Type B pancreatic cell (in vitro differentiated cells): ENCODE measurements at places on chromosomes 3 and 15. TPM values are rescaled to one million over a fixed set of nuclear protein-coding genes. Genes with fewer than 3 reads are reported as not detected.
A peak's percentile ranks its signal among the peaks of the same experiment; 100 is the strongest.

GRCh38 chr3:181683563-181683962 lies 28.2 kb upstream of the SOX2 start:
- no peak overlapping the region for H3K4me3 ChIP-seq
- H3K36me3 ChIP-seq, result no peaks in the 10 kb centered on the region
- H3K27ac ChIP-seq, result no peak overlapping the region
- H3K4me1 ChIP-seq, result no peaks in the 10 kb centered on the region
- H3K27me3 ChIP-seq, result peaks cover 9% of the 10 kb centered on the region

DNA sequence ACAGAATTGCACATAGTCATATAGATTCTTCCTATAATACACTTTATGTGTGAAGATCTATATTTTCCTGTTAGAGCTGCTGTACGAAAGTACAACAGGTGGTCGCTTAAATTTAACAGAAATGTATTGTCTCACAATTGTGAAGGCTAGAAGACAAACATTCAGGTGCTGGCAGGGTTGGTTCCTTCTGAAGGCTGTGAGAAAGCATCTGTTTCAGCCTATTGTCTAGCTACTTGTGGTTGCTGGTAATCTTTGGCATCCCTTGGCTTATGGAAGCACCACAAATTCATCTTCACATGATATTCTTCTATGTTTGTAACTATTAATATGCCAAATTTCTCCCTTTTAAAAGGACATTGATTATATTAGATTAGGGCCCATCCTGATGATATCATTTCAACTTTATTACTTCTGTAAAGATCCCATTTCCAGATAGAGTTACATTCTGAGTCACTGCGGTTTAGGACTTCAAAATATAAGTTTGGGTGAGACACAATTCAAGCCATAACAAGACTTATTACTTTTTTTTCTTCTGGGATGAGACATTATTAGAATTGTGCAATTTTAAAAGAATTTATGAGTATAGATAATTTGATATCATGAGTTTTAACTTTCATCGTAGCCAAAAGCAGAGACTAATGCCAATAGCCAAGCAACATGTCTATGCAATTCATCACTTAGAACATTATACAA lies 248.1 kb upstream of the BCHE start:
- H3K4me3 ChIP-seq, result no peak overlapping the region
- DNase-seq, result no peak
- no peak overlapping the region for H3K27ac ChIP-seq
- H3K36me3 ChIP-seq, result no peaks in the 10 kb centered on the region
- no peaks in the 10 kb centered on the region for H3K27me3 ChIP-seq

DNA sequence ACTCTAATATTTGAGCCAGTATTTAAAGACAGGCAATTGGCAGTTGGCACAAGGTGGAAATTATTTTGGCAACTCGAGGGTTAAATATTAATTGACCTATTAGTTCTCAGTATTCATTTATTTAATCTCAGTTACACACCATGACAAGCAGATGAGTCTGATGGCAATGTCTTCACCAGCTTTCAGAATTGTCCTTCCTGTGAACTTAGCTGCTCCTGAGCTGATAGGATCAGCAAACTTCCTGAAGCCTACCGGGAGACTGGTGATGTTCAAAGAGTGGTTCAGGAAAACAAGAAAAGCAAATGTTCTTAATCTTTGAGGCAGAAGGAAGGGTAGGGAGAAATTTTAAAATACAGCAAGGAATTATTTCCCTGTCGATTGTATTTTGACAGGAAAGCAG lies 522.2 kb downstream of the SOX2 start:
- H3K4me1 ChIP-seq, result peaks cover 30% of the 10 kb centered on the region
- no peaks in the 10 kb centered on the region for H3K36me3 ChIP-seq
- no peak overlapping the region for H3K4me3 ChIP-seq
- H3K27me3 ChIP-seq, result no peaks in the 10 kb centered on the region
- no peak overlapping the region for H3K27ac ChIP-seq

- H3K27me3 ChIP-seq, result no peaks in the 10 kb centered on the region
- DNase-seq, result no peak
- peaks cover 17% of the 10 kb centered on the region for H3K4me1 ChIP-seq
- no peak overlapping the region for H3K4me3 ChIP-seq
- H3K36me3 ChIP-seq, result peaks cover 8% of the 10 kb centered on the region
Observed at GRCh38 chr3:113200946-113201345, 10.4 kb upstream of the BOC start.

GRCh38 chr15:58016581-58017175 lies 48.8 kb downstream of the ALDH1A2 start:
- no peak overlapping the region for H3K27ac ChIP-seq
- H3K4me3 ChIP-seq, result no peak overlapping the region
- peaks cover under 1% of the 10 kb centered on the region for H3K4me1 ChIP-seq
- peaks cover 33% of the 10 kb centered on the region for H3K27me3 ChIP-seq

DNA sequence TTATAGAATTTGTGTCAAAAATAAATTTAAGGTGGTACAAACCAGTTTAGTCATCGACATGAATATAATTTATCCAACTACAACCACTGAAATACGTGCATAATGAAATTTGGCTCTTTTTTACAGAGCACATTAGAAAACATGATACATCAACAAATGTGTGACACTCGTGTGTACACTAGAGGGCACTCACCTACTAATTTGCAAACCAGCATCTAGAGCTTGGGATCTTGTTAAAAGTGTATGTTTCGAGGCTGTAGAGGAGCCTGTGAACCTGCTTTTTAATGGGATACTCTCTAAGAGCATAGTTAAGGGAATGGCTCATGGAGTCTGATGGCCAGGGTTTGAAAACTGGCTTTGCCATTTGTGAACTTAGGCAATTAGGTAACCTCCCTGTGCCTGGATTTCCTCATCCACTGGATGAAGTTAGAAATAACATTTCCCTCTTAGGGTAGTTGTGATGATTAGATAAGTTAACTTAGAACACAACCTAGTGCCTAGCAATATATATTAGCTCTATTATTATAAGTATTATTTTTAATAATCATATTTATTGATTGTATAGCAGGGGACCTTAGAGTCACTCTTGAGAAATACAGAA lies 8.8 kb upstream of the CPOX start:
- no peak overlapping the region for H3K4me3 ChIP-seq
- DNase-seq, result no peak
- H3K27me3 ChIP-seq, result no peaks in the 10 kb centered on the region
- no peaks in the 10 kb centered on the region for H3K4me1 ChIP-seq
- no peaks in the 10 kb centered on the region for H3K36me3 ChIP-seq
- H3K27ac ChIP-seq, result no peak overlapping the region

- DNase-seq, result no peak
- H3K36me3 ChIP-seq, result peaks cover 45% of the 10 kb centered on the region
- peak overlapping the region; percentile 12 for H3K27ac ChIP-seq
- no peak overlapping the region for H3K4me3 ChIP-seq
- H3K27me3 ChIP-seq, result no peaks in the 10 kb centered on the region
- H3K4me1 ChIP-seq, result peaks cover 28% of the 10 kb centered on the region
Observed at GRCh38 chr3:177169936-177170722, 27.2 kb downstream of the TBL1XR1 start.

GRCh38 chr15:101534376-101534970 lies 45.0 kb upstream of the PCSK6 start:
- H3K4me3 ChIP-seq, result no peak overlapping the region
- no peaks in the 10 kb centered on the region for H3K36me3 ChIP-seq
- no peak overlapping the region for H3K27ac ChIP-seq
- H3K4me1 ChIP-seq, result peaks cover 10% of the 10 kb centered on the region
- H3K27me3 ChIP-seq, result peaks cover 3% of the 10 kb centered on the region

DNA sequence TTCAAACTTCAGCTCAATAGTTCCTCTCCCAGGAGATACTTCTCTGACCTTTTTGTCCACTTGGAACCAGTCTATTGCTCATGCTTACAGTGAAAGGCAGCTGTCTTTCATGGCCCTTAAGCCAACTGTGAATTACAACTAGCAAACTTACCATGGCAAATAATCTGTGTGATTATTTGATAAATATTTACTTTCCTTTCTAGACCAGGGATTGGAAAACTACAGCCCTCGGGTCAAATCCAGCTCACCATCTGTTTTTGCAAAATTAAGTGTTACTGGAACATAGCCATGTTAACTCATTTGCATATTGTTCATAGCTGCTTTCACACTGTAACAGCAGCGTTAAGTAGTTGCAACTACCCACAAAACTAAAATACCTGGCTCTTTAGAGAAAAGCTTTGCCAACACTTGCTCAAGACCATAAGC lies 289.1 kb upstream of the MCTP2 start:
- DNase-seq, result no peak
- H3K27me3 ChIP-seq, result peaks cover 12% of the 10 kb centered on the region
- no peak overlapping the region for H3K4me3 ChIP-seq
- H3K27ac ChIP-seq, result no peak overlapping the region
- H3K4me1 ChIP-seq, result no peaks in the 10 kb centered on the region

GRCh38 chr3:54279005-54279583 lies 156.7 kb downstream of the CACNA2D3 start:
- H3K4me1 ChIP-seq, result peaks cover 4% of the 10 kb centered on the region
- H3K36me3 ChIP-seq, result no peaks in the 10 kb centered on the region
- no peak for DNase-seq
- H3K4me3 ChIP-seq, result no peak overlapping the region

DNA sequence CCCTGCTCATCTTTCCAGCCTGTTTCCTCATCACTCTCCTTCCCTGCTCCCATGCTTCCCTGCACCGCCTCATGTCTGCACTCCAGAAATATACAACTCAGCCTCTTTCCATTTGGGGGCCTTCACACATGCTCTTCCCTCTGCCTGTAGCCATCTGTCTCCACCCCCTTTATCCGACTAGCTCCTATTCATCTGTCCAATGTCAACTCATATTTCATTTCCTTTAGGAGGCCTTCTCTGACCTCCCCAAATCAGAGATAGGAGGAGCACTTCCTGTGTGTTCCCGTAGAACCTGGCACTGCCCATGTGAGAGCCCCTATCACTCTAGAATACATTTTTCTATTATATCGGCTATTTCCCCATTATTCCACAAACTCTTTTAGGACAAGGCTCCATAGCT lies 10.6 kb downstream of the ATP8B4 start:
- no peak overlapping the region for H3K27ac ChIP-seq
- DNase-seq, result no peak
- H3K27me3 ChIP-seq, result no peaks in the 10 kb centered on the region

DNA sequence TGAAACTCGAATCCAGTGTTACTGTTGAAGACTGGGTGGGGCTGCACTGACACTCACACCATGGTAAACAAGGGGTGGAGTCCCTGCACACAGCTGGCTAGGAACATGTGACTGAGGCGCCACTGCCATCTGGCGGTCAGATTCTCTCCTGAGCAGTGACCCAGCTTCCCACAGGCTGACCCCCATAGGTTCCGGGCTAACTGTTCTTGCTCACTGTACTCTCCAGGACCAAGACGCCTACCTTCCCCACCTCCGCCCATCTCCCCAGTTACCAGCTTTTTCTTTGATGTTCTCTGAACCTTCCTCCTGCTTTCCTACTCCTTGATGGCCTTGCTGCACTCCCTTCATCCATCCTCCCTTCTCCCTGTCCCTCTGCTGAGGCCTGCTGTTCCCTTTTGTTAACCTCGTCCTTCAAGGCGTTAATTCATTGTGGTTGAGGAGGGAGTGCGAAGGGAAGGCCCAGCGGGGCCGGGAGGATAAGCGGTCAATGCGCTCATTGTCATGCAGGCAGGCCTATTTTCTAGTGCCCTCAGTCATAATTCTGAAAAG lies 115.2 kb downstream of the ATP8B4 start:
- peak; percentile 79 for DNase-seq
- H3K36me3 ChIP-seq, result no peaks in the 10 kb centered on the region
- H3K4me3 ChIP-seq, result no peak overlapping the region
- peaks cover 6% of the 10 kb centered on the region for H3K4me1 ChIP-seq
- H3K27ac ChIP-seq, result peak overlapping the region; percentile 48

- no peak overlapping the region for H3K4me3 ChIP-seq
- no peaks in the 10 kb centered on the region for H3K36me3 ChIP-seq
- no peak for DNase-seq
- H3K27me3 ChIP-seq, result no peaks in the 10 kb centered on the region
- H3K27ac ChIP-seq, result no peak overlapping the region
Observed at GRCh38 chr15:75131269-75131643, 70.4 kb upstream of the C15orf39 start.

GRCh38 chr3:175301741-175302140 lies 442.6 kb downstream of the NAALADL2 start:
- H3K4me1 ChIP-seq, result peaks cover 4% of the 10 kb centered on the region
- no peaks in the 10 kb centered on the region for H3K27me3 ChIP-seq
- no peak overlapping the region for H3K4me3 ChIP-seq
- no peaks in the 10 kb centered on the region for H3K36me3 ChIP-seq
- H3K27ac ChIP-seq, result no peak overlapping the region

DNA sequence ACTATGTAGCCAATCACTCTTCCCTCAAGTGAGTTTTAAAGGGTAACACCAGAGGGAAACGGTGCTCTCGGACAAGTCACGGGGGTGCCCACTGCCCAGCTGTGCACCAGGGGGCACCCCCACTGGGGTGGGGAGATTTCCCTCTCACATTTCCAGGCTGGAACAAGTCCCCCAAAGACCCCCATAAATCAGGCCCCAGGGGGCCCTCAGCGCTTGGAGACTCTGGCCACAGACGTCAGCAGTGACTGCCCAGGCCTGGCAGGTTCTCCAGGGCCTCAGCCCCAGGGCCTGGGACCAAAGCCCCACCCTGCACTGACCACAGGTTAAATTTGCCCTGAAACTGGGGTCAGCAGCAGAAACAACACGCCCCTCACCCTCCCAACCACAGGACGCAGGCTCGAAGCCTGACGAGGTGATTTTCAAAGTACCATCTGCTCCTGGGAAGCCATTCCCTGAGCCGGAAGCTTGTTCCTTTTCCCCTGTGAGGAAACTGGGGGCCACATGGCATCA lies 17.0 kb downstream of the XXYLT1 start:
- H3K27me3 ChIP-seq, result no peaks in the 10 kb centered on the region
- peak overlapping the region; percentile 85 for H3K27ac ChIP-seq
- DNase-seq, result no peak
- H3K4me3 ChIP-seq, result no peak overlapping the region
- peaks cover 56% of the 10 kb centered on the region for H3K4me1 ChIP-seq

DNA sequence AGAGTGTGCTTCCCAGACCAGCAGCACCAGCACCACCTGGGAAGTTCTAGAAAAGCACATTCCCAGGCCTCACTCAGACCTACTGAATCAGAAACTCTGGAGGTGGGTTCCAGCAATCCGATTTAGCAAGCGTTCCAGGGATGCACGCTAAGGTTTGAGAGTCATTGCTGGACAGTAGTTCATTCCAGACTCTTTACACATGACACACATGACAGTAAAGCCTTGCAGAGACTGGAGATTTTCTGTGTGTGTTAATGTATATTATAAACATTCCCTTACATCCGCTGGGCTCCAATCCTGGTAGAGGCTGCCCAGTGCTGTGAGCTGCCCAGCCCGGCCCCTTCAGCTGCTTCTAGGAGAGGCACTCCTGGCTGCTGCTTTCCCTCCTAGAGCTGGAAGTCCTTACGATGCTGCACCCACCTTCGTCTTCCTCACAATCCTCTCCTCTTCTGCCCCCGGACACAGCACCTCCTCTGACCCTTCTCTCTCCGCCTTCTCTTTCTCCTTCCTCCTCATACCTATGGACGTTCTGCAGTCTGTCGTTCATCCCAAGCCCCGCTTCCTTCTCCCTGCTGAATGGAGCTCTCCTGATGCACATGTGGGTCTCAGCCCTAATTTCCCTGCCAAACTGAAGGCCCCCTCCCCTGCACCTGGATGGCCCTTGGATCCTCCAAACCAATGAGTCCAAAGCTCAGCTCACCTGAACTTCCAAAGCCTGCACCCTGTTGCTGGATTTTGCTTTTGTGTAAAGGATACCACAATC lies 44.4 kb downstream of the ITGA11 start:
- no peak overlapping the region for H3K27ac ChIP-seq
- H3K4me3 ChIP-seq, result no peak overlapping the region
- peaks cover 3% of the 10 kb centered on the region for H3K27me3 ChIP-seq
- peaks cover 5% of the 10 kb centered on the region for H3K4me1 ChIP-seq

The CCR8 gene
- 1.2 TPM in 1 of 2 replicates, not detected in the other for total RNA-seq

The ROPN1B gene
- total RNA-seq, result 0.53 and 1.2 TPM in 2 replicates

The SLC12A8 gene
- total RNA-seq, result 6.8 and 13.8 TPM in 2 replicates

The SLC9A9 gene
- 0.50 and 2.7 TPM in 2 replicates for total RNA-seq

The GASK1A gene
- 0.36 and 0.89 TPM in 2 replicates for total RNA-seq

The TMEM108 gene
- total RNA-seq, result 4.8 and 7.4 TPM in 2 replicates
